COLO829 (cell line): ENCODE measurements at places on chromosomes 1 and 21.

- DNase-seq = no peak
Measured at GRCh38 chr1:29450591-29450990, 214.3 kb downstream of the PTPRU start.

GRCh38 chr1:178961331-178961730 lies 64.4 kb upstream of the FAM20B start:
- DNase-seq = no peak

GRCh38 chr1:234488054-234489006 lies 9.4 kb upstream of the TARBP1 start:
- no peak for DNase-seq

- DNase-seq = peak; percentile 66
Measured at GRCh38 chr1:183227422-183228346, 41.6 kb downstream of the LAMC2 start.

DNA sequence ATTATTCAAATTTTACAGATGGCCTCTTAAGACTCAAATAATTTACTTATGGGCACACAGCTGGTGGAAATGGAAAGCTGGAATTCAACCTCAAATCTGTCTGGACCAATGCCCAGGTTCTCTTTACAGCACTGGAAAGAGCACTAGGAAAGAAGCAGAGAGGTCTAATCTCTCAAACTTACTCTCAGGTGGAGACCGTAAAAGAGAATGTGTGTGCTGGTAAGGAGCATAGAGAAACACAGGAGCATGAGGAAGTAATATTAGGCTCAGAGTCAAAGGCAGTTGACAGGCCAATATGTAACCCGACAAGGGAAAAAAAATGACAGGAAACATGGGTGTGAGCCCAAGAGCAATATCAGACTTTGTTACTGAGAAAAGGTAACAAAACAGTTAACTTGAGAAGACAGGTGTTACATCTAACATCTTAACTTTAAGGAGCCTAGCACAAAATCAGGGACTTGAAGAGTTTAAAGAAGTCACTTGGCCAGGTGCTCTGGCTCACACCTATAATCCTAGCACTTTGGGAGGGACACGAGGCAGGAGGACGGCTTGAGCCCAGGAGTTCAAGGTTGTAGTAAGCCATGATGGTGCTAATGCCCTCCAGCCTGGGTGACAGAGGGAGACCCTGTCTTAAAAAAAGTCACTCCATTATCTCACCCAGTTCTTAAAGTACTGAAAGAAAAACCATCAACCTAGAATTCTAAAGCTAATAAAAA lies 20.7 kb downstream of the PPP1R15B start:
- no peak for DNase-seq
